ENCODE measurements at places on chromosomes 2 and 18.
A peak's percentile ranks its signal among the peaks of the same experiment; 100 is the strongest.

DNA sequence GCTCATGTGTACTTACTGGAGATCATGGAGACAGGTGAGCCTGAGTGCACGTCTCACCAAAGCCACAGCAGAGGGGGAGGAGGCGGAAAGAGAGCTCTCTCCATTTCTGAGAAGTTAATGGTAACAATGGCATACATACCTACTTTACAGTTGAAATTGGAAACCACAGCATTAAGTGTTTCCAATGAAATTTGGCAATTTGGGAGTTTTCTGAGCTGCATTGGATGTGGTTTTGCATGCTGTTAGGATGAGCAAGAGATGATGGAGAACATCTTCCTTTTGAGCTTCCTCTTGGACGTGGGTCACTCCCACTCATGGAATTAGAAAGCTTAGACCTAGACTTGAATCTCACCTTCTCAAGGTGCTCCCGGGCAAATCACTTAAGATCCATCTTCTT, 25.5 kb upstream of the IL37 start:
- DNase-seq, result no peak

GRCh38 chr2:180949896-180950295, 30.5 kb upstream of the UBE2E3 start:
- no peak for DNase-seq

DNA sequence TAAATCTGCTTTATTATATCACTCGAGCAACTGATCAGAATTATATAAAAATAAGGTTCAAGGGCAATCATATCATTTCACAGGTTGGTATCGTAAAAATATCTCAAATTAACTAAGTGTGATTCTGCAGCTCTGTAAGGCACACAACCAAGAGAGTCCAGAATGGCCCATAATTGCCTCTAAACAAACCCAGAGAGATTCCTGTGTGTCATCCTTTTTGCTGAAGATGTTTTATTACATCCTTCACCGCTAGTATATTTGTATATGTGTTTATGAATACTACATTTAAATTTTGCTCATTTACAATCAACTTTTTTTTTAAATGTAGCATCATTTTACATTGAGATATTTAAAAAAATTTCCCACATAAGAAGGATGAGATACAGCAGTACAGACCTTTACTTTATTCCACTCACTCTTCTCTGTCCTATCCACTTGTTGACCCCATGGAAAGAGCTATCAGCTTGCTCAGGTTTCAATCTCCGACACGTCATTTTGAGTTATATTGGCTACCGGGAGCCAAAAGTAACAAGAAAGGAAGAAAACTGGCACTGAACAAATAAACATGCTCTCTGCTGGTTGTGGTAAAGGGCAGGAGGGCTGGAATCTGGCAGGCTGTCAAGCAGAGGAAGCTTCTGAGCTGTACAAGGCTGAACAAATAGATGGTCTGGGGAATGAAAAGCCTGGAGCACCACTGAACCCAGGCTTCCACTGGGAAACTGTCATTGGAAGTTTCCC, 23.1 kb downstream of the PLA2R1 start:
- DNase-seq, result no peak

DNA sequence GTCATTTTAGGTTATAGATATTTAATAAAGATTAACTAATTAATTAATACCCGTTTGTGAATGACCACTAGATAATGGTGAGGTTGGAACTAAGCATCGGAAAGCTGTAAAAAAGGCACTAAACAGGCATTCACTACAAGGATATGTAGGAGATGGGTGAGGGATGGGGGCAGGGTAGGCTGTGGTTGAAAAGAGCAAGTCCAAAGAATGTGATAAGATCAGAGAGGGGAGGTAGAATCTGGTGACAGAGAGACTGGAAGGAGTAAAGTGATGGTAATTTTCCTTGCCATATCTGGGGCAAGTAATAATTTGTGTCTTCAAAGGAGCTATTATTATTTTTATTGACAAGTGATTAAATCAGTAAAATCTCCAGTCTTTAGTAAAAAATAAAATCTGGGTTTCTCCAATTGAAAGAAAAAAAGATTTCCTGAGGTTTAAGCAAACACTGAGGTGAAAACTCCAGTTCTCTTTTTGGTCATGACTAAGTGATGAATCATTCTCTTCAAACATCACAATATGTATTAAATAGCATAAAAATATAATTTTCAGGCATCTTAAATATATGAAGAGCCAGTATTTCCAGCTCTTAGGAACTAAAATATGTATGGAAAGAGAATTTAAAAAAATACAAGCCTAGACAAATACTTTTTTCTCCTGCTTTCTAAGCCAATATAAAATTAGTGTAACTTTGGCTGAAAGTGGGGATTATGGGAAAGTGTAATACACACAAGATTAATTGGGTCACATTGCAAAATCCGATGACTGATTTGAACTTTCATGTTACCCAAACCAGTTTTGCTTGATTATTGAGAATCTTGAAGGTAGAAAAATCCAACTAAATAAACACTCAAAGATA, 259.1 kb upstream of the RBMS1 start:
- DNase-seq, result no peak

DNA sequence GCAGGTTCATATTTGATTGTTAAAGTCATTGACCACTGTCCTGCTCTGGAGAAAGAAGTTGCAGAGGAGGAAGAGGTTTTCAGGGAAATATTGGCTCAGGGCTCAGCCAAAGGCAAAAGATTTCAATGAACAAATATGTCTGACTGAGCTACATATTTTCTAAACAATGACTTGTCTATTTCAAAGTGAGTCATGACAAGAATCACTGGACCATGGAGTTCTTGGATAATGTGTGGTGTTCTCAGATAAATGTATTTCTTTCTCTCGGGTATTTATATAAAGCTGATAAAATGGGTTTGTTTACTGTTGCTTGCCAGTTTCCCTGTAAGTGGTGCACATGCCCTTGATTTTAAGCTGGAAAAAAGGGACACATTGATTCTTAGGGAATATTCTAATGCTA, 34.3 kb upstream of the RMP24 start:
- DNase-seq, result no peak

DNA sequence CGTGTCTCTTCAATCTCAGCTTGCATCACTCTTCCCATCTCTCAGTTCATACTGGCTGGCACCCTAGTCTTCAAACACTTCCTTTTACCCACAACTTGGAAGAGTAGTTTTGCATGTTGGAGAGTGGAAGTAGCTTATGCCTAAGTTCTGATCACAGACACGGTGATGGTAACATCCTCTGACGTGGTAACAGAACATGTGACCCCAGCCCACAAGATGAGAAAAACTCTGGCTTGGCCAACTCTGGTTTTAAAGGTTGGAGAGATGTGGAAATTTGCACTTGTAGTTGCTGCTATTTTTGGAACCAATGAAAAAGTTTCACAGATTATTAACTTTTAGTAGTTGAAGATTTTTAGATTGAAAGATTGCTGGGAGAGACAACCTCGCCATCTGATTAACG, 155.4 kb upstream of the SLC35G4 start:
- no peak for DNase-seq

DNA sequence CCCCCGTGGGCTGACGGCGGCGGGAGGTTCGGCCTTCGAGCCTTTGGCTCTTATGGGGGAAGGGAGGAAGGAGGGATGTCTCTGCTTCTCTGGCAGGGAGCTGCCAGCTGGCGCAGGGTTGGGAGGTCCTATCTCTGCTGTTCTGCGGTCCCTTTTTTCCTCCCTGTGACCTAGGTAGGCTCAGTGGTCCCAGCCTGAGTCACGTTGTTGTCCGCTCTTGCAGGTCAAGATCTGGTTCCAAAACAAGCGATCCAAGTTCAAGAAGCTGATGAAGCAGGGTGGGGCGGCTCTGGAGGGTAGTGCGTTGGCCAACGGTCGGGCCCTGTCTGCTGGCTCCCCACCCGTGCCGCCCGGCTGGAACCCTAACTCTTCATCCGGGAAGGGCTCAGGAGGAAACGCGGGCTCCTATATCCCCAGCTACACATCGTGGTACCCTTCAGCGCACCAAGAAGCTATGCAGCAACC, 2.5 kb downstream of the DLX1 start:
- peak; percentile 36 for DNase-seq

DNA sequence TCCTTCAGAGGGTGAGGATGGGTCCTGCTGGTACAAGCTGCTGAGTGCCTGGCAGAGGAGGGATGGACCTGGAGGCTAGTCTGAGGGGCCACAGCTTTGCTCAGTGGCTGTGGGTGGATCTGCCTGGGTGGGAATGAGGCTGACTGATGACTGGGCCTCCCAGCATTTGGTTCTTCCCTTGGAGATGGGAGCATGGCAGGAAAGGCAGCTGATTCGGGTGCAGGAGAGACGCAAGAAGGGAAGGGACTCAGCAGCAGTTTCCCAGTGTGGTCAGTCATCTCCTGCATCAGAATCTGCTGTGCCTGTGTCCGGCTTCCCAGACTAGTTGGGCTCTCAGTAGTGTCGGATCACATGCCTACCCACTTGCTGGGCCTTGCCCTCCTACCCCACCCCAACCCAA, 7.3 kb downstream of the WIPF1 start:
- no peak for DNase-seq

- no peak for DNase-seq
Measured at GRCh38 chr2:233186851-233187250, 64.6 kb upstream of the ATG16L1 start.

DNA sequence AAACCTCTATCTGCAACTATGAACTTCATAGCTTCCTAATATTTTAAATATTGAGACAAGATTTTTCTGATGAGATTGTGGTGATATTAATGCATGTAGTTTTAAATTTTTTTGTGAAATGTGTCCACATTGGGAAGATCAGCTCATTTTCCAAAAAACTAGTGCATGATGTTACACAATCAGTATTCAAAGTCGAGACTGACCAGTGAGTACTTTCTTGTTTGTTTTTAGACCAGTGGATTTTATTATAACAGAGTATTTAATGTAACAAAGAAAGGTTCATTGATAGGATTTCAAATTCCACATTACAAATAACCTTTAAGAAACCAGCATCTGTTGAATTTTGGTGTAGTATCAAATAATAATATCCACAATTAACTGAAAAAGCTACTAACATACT, 99.3 kb downstream of the TTC27 start:
- no peak for DNase-seq

DNA sequence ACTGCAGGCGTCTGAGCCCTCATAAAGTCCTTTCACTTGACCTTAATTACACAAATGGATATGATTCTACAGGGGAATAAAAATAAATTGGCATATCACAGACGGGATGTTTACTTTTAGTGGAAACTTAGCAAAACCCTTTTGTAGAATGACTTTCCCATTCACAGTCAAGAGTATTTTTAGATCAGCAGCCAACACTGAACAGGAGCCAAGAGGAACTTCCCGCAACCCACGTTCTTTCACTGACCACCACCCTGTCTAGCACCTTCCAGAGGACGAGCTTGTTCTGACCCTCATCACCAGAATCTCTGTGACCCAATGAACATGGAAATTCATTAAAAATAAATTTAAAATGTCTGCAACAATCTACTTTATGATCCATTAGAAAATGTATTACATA, 119.0 kb upstream of the SNTG2 start:
- no peak for DNase-seq

GRCh38 chr2:937530-937929, 13.1 kb upstream of the SNTG2 start:
- no peak for DNase-seq

DNA sequence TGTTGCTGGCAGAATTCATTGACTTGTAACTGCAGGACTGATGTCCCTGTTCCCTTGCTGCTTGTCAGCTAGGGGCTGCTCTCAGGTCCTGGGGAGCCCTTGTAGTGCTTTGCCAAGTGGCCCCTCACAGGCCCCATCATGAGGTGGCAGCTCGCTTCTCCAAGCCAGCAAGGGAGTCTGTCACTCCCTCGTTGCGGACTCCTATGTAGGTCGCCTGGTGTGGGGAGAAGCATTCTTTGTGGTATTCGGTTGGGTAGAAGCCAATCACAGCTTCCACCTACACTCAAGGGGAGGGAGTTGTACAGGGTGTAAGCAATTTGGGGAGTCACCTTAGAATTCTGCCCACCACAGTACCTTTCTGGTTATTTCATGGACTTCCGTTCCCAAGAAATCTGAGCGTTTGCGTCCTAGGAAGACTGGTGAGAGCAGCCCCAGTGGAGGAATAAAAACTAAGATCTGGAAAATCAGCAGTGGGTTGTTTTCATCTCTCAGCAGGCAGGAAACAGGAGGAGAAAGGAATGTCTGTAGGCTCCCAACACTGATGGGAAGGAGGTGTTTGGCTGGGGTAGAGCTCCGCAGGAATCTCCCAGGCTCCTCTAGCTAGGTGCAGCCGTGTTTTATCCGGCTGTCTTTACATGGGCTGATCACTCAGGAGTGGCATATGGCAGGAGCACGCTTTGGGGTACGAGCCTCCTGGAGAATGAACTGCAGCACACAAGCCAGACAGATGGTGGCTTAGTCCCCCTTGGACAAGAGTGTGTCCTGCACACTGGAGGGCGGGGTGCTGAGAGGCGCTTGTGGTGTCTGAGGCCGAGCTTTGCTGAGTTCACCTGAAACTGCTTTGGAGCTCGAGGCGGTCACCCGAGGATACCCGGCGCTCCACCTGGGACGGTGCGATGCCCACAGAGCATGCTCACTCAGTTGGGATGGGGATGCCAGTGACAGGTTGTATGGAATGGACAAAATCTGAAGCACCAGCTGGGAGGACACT, 58.3 kb downstream of the LDLRAD4 start:
- DNase-seq, result no peak

Data from CD4-positive, alpha-beta T cell (primary cell).